Pancreas (tissue), 10 donors: ENCODE measurements at places on chromosomes 4 and X. TPM values are rescaled to one million over a fixed set of nuclear protein-coding genes. Genes with fewer than 3 reads are reported as not detected.

CDS1 gene
- 4.1 TPM for total RNA-seq

DNA sequence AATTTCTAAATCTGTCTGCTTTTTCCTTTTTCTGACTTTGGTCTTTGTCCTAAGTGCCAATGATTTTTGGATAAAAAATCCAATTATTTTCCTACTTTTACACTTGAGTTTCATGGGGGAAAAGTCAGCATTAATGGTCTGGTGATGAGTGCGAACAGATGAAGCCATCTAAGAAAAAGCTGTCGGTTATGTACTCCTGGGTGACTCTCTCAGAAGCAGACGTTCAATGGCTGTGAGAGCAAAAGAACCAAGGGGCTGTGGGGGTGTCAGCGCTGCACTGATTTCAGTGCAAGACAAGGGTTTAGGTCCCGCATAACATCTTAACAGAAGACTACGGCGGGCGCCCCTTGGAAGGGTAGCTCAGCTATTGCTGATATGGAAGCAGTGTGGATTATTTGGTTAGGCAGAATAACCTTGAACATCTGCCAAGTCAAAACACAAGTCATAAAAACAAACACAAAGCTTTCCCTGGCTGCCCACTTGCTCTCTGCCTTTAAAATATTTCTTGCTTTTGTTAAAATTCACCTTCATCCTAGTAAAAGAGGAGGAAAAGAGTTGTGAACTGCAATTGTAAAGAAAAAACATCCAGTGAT, 240.5 kb downstream of the MAML3 start:
- DNase-seq = peak; percentile 31

ZCCHC18 gene
- 1.5 TPM for total RNA-seq

TSPAN7 gene
- total RNA-seq = 6.3 TPM

GRCh38 chrX:30913492-30913891, 24.4 kb upstream of the TAB3 start:
- DNase-seq = no peak

DNA sequence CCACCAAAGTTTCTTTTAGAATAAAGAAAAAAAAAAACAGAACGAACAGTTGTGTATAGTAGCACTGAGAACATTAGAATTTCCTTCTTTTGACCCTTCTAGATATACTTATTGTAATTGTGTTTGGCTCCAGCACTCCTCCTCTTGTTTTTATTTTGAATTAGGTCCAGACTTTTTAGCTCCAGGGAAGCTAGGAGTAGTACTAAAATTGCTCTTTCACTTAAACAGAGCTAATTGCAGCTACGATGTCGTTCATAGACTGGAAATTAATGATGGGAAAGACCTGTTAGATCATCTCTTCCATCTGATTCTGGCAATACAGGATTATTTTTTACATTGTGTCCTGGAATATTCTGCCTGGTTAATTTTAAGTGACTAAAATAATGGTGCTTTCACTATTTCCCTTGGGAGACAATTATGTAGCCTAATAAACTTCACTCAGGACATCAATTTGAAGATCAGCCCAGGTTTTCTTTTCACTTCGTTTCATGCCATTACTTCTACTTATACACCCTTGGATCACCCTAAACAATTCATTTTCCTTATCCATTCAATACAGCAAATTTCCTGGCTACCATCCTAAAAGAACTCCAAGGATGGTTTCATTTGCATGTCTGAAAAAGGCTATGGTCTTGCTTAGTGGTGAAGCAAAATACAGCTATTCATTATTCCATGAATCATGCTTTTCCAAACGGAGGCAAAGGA, 480.8 kb upstream of the TECRL start:
- no peak for DNase-seq

DNA sequence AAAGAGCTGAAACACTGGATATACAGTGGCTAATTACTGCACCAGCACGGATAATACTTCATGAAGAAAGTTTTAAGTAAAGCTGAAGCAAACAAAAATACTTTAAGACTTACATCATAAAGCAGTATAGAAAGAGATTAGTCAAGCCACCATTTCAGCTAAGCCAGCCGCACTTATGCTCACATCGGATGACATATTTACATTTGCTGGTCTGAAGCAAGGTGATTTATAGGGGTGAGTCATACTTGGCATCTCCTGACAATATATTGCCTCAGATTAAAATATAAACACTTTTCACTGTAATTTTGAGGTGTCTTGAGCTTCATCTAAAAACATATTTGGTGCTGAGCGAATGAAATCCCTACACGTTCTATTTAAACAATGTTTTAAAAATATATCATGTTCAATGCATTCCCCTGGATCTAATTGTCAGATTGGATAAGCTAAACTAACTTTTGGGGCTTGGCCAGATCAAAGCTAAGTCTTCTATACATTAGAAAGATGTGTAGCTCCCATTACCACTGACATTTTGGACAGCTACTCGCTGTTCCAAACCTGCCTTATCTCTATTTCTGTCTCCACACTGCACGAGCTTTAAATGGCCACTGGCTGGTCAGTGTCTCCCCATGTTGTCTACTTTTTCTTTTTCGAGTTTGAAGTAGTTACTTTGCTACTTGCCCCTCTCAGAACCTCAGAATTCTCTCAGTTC, 103.2 kb downstream of the VCX2 start:
- no peak for DNase-seq

POU3F4 gene
- total RNA-seq = not detected

PORCN gene
- 4.0 TPM for total RNA-seq

PCDH11X gene
- total RNA-seq = not detected

GRCh38 chr4:20086067-20086798, 165.5 kb upstream of the SLIT2 start:
- no peak for DNase-seq

FGA gene
- total RNA-seq = 21.5 TPM

DNA sequence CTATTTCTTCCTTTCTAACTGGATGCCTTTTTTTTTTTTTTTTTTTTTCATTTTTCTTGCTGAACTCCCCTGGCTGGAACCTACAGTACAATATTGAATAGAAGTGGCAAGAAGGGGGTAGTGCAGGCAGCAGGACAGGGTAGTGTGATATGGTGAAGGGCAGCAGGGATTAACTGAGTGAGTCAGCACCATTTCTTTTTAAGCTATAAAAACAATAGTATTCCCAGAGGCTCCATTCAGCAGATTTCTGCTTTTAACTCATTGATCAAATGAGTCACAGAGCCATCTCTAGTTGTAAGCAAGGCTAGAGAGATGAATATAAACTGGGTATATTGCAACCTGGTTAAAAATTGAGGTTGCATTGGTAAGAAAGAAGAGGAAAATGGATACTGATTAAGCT, 53.6 kb upstream of the SETD7 start:
- DNase-seq = no peak

DNA sequence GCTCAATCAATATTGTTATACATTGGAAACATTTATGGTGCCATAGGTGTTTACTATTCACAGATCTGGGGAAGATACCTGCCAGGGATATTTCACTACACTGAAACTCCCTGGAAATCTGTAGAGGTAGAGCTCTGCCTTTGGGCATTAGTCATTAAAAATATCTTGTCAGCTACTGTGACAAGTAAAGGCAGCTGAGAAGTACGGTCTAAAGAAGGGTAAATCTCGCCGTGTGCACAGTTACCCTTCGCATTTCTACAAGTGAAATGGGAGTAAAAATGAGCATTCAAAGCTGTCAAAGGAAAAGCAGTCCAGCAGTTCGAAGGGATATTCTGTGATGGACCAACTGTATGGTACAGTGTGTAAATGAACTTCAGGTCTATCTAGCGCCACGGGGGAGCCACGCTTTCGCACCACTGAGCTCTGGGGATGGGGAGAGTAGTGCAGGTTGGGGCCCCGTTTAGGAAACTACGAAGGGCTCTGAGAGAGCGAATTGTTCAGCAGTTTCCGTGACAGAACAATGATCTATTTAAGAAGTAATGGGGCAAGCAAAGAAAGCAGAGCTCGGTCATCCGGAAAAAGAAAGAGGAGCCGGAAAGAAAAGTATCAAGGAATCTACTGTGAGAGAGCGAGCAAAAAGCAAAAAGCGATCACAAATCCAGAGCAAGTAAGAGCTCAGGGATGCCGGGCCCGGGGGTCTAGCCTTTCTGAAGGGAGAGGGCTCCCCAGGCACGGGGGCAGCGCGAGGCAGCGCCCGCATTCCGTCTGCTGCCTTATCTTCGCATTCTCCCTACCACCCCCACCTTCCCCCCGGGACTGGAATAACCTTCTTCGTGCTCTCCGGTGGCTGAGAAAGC, 646 bp downstream of the TIGD4 start:
- DNase-seq = peak; percentile 24

DNA sequence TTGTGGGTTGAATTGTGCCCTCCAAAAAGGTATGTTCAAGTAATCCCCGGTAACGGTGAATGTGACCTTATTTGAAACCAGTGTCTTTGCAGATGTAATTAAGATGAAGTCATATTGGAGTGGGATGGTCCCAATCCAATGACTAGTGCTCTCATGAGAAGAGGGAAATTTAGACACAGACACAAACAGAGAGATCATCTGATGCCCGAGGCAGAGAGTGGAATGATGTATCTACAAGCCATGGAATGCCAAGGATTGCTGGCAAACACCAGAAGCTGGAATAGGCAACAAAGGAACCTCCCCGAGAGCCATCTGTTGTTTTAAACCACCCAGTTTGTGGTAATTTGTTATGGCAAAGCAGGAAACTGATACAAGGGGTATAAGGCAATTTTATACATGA, 35.1 kb downstream of the RPS6KA3 start:
- DNase-seq = no peak

DNA sequence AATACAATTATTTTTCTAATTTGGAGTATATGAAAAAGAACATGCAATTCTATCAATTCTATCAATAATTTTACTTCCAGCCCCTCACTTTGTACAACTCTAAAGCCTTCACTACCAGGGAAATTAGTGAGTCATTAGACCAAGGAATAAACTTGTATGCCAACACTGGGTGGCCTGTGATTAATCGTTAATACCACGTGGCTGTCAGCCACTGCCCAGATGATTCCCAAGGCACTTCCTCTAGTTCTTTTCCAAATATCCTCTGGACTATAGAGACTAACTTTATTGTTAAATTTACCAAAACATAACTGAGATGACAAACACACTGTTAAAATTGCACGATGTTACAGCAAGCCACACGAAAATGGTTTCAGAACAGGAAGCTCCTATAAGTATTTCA, 45.7 kb downstream of the MID1 start:
- no peak for DNase-seq

GRCh38 chr4:127304356-127304755, 328.4 kb upstream of the INTU start:
- DNase-seq = no peak

DNA sequence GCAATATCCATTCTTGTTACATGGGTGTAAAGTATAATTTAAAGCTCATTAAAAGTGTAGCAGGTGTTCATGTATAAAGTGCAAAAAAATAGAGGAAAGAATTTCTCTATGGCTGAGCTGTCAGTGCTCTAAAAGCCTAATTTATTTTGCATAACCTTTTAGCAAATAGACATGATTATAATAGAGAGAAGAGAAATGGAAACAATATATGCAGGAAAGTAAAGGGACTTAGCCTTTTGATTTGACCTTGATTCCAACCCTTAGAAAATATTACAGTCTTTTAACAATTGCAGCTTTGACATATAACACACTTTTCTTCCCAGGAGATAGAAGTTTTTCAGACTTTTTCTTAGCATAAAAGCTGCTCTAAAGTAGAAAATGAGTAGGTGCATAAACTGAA, 978.3 kb downstream of the PCDH18 start:
- DNase-seq = no peak

GRCh38 chrX:132561483-132561882, 72.6 kb upstream of the MBNL3 start:
- DNase-seq = no peak

GAGE12F gene
- total RNA-seq = not detected

GRCh38 chrX:149495573-149496071, 9.5 kb downstream of the IDS start:
- DNase-seq = no peak

DNA sequence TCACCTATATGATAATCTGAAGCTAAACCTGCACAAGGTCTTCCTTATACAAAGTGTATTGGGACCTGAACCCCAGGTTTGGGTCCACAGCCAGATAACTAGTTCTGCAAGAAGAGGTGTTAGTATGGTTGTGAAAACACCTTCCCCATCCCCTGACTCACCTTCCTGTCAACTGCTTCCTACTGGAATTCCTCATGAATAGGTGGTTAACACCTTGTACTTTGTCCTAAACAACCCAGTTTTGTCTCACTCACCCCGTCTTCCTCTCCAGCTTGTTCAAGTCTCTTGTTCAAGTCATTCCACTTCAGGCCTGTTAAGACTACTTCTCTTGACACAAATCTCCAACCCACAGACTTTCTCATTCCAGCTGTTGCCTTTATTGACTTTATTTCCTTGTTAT, 45.5 kb downstream of the CCNG2 start:
- DNase-seq = no peak

DNA sequence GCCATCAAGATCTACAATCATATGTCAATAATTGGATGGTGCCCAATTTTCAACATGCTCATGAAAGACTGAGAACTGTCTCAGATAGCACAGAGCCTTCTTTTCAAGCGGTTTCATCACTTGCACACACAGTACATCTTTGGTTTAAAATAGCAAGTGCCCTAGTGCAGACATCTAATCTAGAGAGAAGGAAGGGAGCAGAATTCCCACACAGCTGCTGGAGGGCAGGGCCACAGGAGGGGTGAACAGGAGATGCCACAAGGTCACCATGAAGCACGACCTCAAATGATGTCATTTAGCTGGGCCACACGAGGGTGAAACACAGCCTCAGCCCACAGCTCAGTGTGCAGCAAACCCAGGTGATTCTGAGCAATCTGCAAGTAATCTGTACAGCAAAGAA, 24.3 kb downstream of the LEF1 start:
- DNase-seq = no peak

GRCh38 chr4:73862322-73862721, 6.9 kb upstream of the CXCL1 start:
- no peak for DNase-seq

DNA sequence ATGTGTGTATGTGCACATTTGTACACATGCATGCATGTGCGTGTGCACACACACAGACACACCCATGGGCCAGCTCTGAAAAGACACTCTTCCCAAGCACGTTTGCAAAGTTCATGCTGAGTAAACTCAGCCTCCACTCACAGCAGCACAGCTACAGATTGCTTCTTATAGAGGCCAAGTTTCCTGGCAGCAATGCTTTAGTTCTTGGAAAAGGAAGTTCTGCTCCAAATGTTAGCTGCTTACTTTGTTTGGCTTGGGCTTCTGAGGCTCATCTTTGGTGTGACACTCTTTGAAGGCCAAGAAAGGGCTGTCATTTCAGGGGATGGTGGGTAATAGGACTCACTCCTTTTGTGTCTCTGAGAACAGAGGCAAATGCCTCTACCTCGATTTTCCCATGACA, 6.6 kb downstream of the PLP1 start:
- no peak for DNase-seq

DNA sequence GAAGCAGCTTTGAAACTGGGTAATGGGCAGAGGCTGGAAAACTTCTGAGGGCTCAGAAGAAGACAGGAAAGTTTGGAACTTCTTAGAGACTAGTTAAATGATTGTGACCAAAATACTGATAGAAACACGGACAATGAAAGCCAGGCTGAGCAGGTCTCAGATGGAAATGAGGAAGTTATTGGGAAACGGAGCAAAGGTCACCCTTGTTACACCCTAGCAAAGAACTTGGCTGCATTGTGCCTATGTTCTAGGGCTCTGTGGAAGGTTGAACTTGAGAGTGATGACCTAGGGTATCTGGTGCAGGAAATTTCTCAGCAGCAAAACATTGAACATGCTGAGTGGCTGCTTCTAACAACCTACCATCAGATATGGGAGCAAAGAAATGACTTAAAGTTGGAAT, 50.8 kb upstream of the FBXW7 start:
- no peak for DNase-seq

SRPX gene
- 17.3 TPM for total RNA-seq
